ENCODE measurements at places on chromosomes 5 and 9.

GRCh38 chr9:6024035-6024554 lies 8.7 kb upstream of the RANBP6 start:
- DNase-seq, result no peak

GRCh38 chr5:147818290-147818689 lies 13.2 kb downstream of the SPINK1 start:
- no peak for DNase-seq

DNA sequence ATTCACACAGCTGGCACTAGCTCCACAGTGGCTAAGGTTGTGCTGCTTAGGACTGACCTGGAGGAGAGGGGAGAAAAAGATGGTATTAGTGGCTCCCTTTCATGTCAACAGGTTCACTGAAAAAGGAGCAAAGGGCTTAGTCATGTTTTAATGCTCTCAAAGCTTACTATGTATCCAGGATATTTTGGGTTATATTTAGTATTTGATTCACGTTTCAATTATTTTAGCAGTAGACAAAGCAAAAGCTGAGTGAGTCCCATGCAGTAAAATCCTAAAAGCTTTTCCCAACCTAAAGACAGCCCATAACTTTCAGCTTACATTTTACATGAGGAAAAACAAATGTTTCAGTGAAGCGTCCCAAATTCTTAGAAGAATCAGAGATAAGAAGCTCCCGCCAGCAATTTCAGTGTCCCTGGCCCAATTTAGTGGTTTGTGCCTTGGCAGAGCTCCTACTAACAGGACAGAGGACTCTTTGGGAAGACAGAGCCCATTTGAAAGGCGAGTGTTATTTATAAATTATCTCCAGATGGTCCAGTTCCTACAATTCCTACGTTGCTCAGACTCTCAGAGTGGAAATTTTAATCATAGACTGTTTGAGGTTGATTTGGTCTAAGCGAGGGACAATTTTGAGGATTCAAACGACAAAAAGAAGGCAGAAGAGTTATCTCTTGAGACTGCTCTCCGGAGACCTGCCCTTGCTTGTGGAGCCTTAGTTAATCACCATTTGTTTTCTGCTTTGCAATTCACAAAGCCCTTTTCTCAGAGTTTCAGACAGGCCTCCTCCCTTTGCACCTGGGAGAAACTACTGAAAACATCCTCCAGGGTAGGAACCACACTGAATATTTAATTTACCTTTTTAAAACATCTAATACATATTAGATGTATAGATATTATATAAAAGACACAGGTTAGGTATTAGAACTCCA lies 225.0 kb upstream of the ANKRD55 start:
- no peak for DNase-seq

- DNase-seq, result no peak
Measured at GRCh38 chr5:133670336-133670735, 58.0 kb upstream of the FSTL4 start.

GRCh38 chr9:20404192-20404813 lies 218.0 kb downstream of the MLLT3 start:
- no peak for DNase-seq

- no peak for DNase-seq
Measured at GRCh38 chr5:18069790-18070189, 435.5 kb downstream of the TAF11L14 start.

GRCh38 chr5:108141676-108142075 lies 240.2 kb downstream of the FBXL17 start:
- DNase-seq, result no peak

DNA sequence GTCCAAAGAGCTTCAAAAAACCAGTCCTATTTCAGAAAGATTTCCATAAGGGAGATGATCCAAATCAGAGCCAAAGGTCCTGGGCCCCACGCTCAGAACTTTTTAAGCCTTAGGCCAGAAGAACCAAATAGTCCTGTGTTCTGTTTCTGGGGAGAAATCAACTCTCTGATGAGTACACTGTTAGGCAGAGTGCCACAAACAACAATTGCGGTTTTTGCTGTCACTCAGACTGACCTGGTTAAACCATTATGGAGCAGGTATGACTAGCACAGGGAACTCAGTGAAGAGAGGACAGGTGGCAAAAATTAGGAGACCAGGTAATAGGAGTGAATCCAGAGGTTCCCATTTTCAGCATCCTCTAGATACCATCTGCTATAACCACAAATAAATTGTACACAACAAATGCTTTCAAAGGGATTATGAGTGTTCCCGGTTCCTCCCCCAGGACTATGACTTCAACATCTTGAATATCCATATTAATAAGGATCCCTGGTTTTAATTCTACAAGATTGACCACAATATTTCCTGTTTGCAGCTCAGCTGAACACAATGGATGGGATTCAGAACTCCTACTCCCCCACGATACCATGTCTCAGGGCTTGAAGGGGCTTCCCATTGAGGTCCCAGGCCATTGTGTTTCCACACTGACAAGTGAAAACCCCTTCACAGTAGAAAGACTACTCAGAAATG lies 52.1 kb upstream of the FREM1 start:
- no peak for DNase-seq
